ENCODE measurements at places on chromosomes 1 and 21.

- no peak for DNase-seq
- no peaks in the 10 kb centered on the region for H3K4me1 ChIP-seq
- H3K27me3 ChIP-seq: no peaks in the 10 kb centered on the region
These were observed 79.2 kb upstream of the DESI2 start for GRCh38 chr1:244573768-244574167.

DNA sequence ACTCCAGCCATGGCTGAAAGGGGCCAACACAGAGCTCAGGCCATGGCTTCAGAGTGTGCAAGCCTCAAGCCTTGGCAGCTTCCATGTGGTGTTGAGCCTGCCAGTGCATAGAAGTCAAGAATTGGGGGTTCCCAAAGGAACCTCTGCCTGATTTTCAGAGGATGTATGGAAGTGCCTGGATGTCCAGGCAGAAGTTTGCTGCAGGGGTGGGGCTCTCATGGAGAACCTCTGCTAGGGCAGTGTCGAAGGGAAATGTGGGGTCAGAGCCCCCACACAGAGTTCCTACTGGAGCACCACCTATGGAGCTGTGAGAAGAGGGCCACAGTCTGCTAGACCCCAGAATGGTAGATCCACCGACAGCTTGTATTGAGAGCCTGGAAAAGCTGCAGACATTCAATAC lies 29.8 kb upstream of the CD55 start:
- no peaks in the 10 kb centered on the region for H3K4me1 ChIP-seq
- no peaks in the 10 kb centered on the region for H3K27me3 ChIP-seq
- H3K27ac ChIP-seq: no peak overlapping the region
- H3K4me3 ChIP-seq: no peak overlapping the region
- H3K36me3 ChIP-seq: no peaks in the 10 kb centered on the region

- H3K27ac ChIP-seq: peak overlapping the region; percentile 86
- peak overlapping the region; percentile 73 for H3K4me3 ChIP-seq
- no peaks in the 10 kb centered on the region for H3K27me3 ChIP-seq
- DNase-seq: peak; percentile 94
These were observed 2.8 kb upstream of the LIX1L start for GRCh38 chr1:145960468-145961108.

DNA sequence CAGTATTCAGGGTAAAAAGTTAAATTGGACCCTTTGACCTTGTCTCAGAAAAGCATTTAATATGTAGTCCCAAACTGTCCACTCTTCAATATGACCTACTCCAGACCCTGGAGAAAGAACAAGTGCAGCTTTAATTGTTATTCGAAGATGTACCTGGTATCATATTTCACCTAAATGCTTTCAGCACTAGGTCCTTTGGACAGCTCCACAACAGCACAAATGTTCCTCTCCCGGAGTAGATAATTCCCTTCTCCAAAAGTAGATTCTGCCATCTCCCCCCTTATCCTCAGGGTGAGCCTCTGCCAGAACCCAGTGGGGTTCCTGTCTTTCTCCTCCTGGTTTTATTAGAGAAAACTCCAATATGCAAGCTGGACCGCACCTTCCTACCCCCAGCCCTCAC lies 104.5 kb upstream of the AJAP1 start:
- H3K27ac ChIP-seq: no peak overlapping the region
- no peaks in the 10 kb centered on the region for H3K27me3 ChIP-seq
- H3K36me3 ChIP-seq: no peaks in the 10 kb centered on the region
- H3K4me3 ChIP-seq: no peak overlapping the region

DNA sequence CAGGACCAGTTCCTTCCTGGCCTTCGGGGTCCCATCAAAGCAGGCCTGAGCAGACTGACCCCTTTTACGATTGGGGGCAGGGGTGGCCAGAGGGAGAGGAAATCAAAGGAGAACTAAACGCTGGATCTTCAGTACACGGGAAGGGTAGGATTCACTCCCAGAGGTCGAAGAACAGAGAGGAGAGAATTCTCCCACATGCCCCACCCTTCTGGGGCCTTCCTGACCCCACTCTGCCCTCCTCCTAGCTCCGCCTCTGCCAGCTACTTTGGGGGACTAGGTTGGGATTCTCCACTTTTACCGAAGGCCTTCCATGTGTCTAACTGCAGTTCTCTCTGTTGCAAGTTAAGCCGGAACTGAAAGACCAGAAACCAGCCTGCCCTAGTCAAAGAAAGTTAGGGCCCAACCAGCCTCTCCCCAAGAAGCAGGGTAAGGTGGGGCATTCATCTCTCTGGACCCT lies 654 bp upstream of the ARHGEF2 start:
- peak overlapping the region; percentile 92 for H3K27ac ChIP-seq
- H3K4me3 ChIP-seq: peak overlapping the region; percentile 59
- no peaks in the 10 kb centered on the region for H3K36me3 ChIP-seq
- peaks cover 57% of the 10 kb centered on the region for H3K4me1 ChIP-seq
- no peak for DNase-seq

GRCh38 chr1:37794372-37795339 lies 1.0 kb downstream of the MANEAL start:
- no peak for DNase-seq
- no peaks in the 10 kb centered on the region for H3K27me3 ChIP-seq

Data from kidney (tissue), 22 donors.